Tibial artery (tissue), 4 donors: ENCODE measurements at places on chromosomes 16 and 17.
A peak's percentile ranks its signal among the peaks of the same experiment; 100 is the strongest.

DNA sequence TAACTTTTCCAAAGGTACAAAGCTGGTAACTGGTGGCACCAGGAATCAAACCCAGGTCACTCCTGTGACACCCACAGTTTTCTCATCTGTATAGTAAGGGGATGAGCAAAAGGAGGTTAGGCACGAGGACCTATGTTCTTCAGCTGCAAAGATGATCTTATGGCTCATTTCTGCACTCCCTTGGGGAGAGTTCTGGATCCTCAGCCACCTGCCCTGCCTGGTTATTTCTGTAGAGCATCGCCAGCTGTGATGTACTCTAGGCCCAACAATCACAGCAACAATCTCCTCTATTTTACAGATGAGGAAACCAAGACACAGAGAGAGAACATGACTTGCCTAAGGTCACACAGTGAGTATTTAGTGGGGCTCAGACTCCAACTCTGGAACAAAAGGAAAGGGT lies 5.4 kb upstream of the CPNE2 start:
- no peaks in the 10 kb centered on the region for H3K36me3 ChIP-seq
- no peak overlapping the region for H3K4me3 ChIP-seq
- no peaks in the 10 kb centered on the region for H3K4me1 ChIP-seq
- H3K27ac ChIP-seq: no peak overlapping the region
- no peaks in the 10 kb centered on the region for H3K27me3 ChIP-seq
- DNase-seq: no peak

DNA sequence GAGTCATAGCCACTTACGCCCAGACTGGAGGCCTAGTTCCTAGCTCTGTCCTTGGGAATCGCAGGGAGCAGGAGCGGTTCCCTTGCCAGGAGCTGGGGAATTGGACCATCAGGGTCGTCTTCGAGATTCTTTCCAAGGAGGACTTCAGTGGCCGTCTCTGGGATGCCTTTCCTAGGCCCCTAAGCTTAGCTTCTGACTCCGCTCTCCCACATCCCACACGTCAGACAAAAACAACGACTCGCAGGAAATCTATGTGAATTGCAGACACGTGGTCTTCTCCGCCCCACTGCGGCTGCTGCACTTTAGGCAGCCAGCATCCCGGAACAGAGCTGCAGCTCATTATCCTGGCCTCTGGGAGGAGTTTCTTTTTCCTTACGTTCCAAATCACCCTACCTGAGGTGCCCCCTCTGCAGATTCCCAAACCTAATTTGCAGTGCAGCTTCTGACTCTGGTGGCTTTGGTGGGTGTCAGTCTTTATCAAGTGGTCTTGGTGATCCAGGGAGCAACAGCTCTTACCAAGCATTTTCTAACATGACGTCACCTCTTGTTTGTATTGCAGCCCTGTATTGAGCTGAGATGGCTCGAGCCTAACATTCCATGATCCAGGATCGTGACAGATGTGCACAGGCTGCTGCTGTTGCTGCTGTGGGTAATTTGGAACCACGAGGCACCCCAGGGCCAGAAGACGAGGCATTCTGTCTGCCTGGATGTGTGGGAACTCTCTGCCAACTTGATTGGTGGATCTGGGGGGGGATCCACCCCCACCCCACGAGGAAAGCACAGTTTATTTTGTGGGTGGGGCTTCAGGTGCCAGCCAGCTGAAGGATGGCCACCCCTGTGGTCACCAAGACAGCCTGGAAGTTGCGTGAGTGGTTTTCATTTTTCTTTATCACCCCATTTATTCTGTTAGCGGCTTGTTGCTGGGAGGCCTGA lies 1.1 kb downstream of the KATNB1 start:
- peak overlapping the region; percentile 78 for H3K4me3 ChIP-seq
- peaks cover 18% of the 10 kb centered on the region for H3K4me1 ChIP-seq
- H3K27me3 ChIP-seq: no peaks in the 10 kb centered on the region
- H3K27ac ChIP-seq: peak overlapping the region; percentile 75
- H3K36me3 ChIP-seq: no peaks in the 10 kb centered on the region

DNA sequence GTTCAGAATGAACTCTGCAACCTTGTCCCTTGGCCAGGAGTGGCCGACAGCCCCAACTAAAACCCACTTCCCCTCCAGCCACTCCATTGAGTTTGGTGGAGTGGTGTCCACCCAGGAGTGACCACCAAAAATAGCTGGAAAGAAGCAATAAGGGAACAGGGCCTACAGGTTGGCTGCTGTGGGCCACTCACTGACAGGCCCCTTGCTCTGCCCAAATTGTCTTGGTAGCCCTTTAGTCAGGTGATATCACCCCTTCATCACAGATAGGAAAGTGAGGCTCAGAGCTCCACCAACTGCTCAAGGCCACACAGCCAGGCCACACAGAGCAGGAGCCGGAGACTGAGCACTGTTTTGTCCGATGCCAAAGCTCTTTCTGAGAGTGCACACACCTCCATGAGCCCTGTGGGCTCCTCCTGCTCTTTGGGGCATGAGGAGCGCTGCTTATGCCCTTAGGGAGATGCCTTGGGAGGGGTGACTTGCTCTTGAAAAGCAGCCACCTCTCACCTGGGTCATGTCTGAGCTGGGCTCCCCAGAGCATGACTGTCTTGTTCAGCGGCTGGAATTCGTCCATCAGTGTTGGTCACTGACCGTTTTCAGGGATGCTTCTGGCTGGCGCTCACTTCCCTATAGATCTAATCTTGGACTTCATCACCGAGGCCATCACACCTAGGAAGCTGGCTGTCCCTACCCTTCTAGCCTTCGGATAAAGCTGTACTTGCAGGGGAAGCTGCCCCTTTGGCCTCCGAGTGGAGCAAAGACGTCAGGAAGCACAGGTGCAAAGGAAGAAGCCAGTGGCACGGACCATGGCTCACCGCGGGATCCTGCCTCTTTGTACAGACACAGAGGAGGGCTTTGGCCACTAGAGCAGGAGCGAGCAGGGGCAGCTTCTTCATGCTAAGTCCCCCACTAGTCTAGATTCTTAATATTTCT lies 186.0 kb upstream of the ZNF469 start:
- H3K4me3 ChIP-seq: no peak overlapping the region
- DNase-seq: no peak
- no peak overlapping the region for H3K27ac ChIP-seq
- H3K27me3 ChIP-seq: no peaks in the 10 kb centered on the region
- H3K4me1 ChIP-seq: no peaks in the 10 kb centered on the region

DNA sequence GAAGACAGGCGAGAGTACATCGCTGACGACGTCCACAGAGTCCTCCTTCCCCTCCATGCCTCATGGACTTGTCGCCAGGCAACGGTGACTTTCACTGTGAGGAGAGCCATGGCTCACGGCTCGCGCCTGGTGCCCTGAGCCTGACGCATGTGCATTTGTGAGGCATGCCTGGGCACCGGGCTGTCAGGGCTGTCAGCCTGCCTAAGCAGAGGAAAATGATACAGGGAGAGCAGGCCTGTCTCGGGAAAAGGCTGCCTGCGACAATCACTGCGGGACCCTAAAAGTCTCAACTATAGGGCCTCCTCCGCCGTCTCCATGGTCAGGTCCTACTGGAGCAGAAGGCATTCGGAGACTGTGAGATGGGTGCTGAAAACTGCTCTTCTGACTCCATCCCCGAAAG lies 135.5 kb upstream of the WSB1 start:
- peak; percentile 31 for DNase-seq
- no peaks in the 10 kb centered on the region for H3K36me3 ChIP-seq
- no peak overlapping the region for H3K27ac ChIP-seq
- no peak overlapping the region for H3K4me3 ChIP-seq
- H3K4me1 ChIP-seq: no peaks in the 10 kb centered on the region

DNA sequence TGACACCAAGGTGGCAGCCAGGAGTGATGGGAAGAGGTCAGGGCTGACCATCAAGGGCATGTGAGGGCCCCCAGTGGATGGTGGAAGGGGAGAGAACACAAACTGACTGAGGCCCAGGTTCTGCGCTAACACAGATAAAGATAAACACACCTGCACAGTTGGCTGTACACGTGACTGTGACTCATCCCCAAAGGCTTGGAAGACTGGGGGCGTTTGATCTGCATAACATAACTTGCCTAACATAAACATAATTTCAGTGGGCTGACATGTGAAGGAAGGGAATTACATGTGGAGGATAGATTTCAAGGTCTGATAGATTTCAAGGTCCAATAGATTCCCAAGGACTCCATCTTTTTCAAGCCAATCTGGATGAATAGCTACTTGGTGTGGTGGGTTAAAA lies 100.9 kb upstream of the TNRC6C start:
- H3K36me3 ChIP-seq: no peaks in the 10 kb centered on the region
- H3K4me1 ChIP-seq: peaks cover 7% of the 10 kb centered on the region
- DNase-seq: no peak
- no peak overlapping the region for H3K4me3 ChIP-seq
- no peak overlapping the region for H3K27ac ChIP-seq

DNA sequence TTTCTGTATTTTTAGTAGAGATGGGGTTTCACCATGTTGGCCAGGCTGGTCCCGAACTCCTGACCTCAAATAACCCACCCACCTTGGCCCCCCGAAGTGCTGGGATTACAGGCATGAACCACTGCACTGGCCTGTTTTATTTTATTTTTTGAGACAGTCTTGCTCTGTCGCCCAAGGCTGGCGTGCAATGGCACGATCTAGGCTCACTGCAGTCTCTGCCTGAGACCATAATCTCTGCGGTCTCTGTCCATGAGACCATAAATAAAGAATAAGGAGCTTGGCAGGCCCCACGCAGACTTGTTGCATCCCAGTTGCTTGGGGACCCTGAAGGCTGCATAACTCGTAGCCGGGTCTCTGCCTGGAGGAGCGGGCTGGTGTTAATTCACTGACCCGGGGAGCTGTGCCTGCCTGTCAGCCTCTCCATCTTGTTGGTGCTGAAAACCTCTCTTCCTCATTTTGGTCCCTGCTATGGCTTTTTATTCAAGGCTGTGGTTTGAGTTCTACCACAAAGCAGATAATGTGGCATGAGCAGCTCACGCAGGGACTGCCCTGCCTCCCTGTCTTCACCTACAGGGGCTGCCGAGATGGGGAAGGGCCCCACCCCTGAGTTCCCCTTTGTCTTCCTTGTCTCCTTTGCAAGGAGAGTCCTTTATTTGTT lies 82.1 kb downstream of the MSI2 start:
- no peaks in the 10 kb centered on the region for H3K36me3 ChIP-seq
- H3K4me3 ChIP-seq: no peak overlapping the region
- no peaks in the 10 kb centered on the region for H3K27me3 ChIP-seq
- no peak for DNase-seq
